AG08395 (cell line): ENCODE measurements at places on chromosomes 2 and 18.

- peak; percentile 41 for DNase-seq
Measured at GRCh38 chr2:205865905-205866441, 183.7 kb downstream of the NRP2 start.

DNA sequence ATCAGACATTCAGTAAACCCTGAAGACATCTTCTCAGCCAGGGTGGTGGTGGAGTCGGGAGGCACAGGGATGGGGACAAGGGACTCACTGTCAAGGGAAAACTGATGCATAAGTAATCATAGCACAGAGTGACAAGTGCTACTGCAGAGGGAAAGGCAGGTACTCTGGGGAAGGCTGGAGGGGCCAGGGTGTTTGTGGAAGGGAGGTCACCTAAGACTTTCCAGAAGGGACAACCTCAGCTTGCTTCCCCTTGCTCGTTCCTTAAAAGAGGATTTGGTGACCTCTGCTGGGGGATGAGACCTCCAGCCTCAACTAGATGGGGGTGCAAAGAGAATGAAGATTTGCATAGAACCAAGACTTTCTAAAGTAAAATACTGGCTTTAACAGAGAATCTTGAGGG lies 99.5 kb downstream of the SLC4A3 start:
- peak; percentile 20 for DNase-seq

- DNase-seq = no peak
Measured at GRCh38 chr2:155498106-155498505, 799.6 kb downstream of the KCNJ3 start.

DNA sequence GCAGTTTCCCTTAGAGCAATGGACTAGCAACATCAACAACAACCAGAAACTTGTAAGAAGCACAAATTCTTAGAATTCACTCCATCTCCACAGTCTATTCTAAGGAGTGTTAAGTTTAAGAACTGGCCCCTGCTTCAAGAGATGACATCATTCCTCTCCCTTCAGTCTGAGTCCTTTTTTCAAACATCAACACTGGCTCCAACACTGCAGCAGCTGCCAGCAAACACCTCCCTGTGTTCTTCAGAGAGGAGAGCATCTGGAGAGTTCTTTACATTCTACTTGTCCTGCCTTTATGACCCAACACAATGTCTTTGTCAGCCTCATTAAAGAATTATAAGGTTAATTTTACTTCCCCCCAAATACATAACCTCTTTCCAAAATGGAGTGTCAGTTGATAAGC lies 122.3 kb downstream of the HNMT start:
- no peak for DNase-seq

DNA sequence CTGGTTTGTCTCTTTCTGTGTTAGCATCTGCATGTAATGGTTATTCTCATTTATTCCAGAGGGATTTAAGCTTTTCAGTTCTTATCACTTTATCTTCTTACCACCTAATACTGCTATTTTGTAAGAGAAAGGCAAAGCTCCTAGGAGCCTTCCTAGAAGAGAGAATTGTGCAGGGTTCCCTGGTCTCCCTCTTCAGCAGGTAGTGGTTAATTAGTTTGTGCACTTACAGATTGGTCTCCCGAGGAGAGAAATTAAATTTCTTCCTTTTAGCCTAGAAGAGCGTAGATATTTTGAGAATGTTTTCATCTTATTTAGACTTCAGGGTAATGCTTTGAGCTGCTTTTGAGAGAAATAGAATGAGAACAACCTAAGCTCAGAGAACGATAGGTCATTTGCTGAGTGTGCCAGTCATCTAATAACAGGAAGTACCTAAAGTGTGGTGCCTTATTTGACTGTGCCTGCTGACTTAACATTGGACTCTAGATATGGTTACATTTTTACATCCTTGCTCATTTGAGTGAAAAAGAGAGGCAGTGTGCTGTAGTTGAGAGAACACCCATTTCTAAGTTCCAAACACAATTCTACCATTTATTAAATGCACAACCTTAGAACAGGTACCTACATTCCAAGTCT lies 651.4 kb downstream of the STK39 start:
- DNase-seq = no peak

GRCh38 chr2:218022851-218023530 lies 20.2 kb upstream of the TNS1 start:
- no peak for DNase-seq

GRCh38 chr2:98592565-98592964 lies 15.7 kb downstream of the COA5 start:
- no peak for DNase-seq

DNA sequence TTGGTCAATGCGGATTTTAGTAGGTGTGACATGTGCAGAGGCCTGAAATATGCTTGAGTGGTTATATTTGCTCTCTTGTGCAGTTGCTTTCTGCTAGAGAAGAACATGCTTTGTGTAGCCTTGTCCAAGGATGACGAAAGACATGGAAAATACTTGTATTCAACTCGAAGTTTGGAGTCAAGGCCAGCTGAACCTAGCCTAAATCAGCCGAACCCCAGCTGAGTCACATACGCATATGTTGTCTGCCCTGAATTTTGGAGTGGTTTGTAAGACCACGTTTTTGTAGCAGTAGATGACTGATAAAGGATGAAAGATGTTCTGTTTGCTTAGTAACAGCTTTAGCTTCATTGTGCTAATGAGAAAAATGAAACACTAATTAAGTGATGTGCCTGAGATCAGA lies 22.5 kb upstream of the SPAG16 start:
- no peak for DNase-seq

DNA sequence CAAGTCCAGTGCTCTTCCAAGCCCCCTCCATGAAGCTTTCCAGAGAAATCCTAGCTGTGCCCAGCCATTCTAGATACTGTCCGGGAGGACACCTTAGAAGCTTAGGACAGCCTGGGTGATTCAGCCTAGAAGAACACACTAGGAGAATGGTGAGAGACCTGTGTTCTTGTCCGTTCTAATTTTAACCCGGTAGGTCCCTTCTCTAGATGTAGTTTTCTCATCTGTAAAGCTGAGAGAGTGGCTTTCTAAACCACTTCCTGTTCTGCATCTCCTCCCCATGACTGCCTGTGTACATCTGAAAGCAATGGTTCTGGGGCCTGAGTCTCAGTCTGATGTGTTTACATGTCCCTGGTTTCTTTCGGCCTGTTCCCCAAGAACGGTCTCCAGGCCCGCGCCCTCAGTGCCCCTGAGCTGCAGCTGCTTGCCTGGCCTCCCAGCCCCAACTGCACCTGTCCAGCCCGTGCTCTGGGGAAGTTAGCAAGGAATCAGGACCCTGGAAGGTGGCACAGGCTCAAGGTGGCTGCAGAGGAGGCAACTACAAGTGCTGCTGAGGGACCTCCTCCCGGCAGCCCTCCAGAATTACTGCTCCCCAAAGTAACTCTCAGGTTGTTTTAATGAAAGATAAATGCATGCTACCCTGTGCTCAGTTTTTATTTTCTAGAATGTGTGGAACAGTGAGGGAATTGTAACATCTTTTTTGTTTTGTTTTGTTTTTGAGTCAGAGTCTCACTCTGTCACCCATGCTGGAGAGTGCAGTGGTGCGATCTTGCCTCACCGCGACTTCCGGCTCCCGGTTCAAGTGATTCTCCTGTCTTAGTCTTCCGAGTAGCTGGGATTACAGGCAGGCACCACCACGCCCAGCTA lies 105.9 kb downstream of the LBH start:
- DNase-seq = peak; percentile 35
